ENCODE measurements at places on chromosomes 1 and 21.

GRCh38 chr21:45256912-45257672 is 30.6 kb downstream of the POFUT2 start:
- DNase-seq, result no peak

DNA sequence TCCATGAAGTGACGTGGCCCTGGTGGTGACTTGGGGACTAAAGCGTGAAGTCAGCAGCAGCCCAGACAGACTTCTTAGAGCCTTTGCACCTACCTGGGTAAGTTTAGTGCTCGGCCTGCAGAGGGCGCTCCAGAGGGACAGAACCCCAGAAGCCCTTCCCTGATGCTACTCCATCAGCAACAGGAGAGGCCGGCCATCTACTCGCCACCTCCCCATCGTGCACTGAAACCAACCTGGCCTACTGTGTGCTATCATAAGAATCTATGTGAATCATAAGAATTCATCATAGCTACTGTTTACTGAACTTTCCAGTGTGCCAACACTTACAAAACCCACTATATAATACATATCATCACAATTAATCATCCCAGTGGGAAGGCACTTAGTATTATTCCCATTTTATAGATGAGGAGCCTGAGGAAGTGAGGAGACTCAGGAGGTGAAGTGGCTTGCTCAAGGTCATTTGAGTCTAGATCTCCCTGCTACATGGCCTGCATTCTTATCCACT is 7.9 kb upstream of the EDN2 start:
- DNase-seq, result no peak

DNA sequence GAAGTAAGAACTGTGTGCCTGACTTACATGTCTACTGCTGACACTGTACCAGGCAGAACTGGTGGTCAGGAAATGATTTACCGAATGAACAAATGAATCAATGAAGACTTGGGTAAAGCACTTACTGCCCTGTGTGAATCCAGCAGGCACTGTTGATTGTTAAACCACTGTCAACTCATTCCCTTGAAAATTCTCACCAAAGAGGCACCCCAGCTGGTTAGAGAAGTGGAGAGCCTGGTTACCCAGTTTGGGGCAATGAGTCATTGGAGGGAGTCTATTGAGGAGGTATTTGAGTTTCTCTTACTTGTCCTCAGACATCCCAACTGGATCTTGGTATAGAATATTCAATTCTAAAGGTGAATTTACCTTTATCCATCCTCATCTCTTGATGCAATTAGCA is 34.2 kb downstream of the JUN start:
- no peak for DNase-seq

GRCh38 chr1:15650433-15650832 is 33.2 kb downstream of the DDI2 start:
- DNase-seq, result no peak

- DNase-seq, result peak; percentile 12
Measured at GRCh38 chr1:209382231-209383100, 201.0 kb upstream of the CAMK1G start.

- peak; percentile 16 for DNase-seq
Measured at GRCh38 chr1:150366416-150367296, 2.7 kb downstream of the RPRD2 start.

DNA sequence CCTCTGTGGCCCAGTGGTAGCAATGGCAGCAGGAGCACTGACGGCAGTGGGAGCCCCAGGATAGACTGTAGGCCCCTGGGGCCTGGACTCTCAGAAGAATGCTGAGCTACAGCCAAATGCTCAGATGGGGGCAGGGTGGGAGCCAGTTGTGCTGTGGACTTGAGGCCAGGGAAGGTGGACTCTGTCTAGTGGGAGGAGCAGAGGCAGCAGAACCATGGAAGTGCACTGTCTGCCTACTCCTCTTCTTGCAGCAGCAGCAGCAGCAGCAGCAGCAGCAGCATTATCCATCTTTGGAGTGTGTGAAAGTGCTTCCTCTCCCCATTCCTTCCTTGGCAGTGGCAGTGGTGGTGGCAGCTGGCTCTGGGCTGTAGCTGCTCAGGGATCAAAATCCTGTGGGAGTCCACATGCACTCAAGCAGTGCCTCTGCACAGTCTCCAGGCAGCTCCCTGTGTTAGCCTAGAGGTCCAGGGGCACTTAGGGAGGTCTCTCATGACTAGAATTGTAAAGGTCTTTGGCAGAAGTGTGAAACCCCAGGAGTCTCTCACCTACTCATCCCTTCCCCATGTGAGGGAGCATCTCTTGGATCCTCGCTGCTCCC is 917.9 kb upstream of the B3GALT2 start:
- no peak for DNase-seq

DNA sequence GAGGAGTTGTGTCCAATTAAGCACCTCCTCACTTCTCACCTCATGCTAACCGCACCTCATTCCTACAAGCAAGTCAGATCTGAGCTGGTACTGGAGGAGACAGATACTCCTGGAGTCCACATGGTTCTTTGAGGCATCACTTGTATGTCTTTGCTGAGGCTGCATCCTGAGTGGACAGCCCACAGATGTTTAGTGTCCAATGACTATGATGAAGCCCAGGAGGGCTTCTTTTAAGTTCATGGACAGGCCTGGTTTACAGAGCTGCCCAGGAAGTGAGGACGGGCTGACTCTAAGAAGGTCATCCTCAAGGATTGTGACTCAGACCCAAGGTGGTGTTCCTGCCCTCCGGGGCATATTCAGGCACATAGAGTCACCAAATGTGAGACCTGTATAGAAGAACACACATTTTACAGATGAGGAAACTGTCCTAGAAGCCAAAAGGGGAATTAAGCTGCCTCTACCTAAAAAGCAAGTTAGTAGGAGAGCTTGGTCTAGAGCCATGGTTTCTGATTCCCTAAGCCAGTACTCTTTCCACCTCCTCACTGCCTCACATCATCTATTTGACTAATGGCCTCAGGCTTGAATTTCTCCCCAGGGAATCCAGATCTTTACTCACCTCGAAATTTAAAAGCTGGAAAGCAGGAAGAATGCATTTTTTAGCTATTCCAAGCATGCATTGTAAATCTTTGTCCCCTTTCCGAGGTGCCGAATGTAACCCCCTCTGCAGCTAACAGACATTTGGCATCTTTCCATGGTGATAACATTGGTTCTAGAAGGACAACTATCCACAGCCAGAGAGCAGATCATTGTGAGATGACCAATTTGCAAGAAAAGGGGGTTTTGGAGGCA is 228.1 kb downstream of the OMA1 start:
- DNase-seq, result no peak

- no peak for DNase-seq
Measured at GRCh38 chr1:160567858-160568682, 11.2 kb downstream of the CD84 start.

DNA sequence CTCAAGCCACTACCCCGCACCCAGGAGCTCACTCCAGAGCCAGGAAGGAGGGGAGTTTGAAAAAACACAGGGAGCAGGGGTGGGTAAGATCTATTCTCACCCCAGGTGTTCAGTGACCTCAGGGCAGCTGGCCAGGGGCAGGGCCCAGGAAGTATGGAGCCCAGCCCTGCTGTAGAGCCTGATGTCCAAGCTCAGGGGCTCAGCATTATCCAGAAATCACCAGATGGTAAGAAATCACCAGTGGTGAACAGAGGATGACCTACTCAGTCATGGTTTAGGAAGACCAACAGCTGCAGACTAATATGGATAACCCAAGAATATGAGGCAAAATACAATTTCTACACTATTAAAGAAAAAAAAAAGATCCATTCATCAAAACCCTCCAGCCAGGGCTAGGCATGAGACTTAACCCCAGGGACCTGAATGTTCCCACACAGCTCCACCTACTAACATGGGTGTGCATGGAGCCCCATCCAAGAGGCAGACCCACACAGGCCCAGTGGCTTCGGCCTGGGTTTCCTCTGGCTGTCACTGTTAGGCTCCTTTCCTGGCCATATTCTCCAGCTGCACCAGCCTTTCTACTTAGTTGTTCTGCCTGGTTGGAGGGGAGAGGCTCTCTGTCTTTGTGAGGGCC is 67.6 kb downstream of the KCNN3 start:
- no peak for DNase-seq

DNA sequence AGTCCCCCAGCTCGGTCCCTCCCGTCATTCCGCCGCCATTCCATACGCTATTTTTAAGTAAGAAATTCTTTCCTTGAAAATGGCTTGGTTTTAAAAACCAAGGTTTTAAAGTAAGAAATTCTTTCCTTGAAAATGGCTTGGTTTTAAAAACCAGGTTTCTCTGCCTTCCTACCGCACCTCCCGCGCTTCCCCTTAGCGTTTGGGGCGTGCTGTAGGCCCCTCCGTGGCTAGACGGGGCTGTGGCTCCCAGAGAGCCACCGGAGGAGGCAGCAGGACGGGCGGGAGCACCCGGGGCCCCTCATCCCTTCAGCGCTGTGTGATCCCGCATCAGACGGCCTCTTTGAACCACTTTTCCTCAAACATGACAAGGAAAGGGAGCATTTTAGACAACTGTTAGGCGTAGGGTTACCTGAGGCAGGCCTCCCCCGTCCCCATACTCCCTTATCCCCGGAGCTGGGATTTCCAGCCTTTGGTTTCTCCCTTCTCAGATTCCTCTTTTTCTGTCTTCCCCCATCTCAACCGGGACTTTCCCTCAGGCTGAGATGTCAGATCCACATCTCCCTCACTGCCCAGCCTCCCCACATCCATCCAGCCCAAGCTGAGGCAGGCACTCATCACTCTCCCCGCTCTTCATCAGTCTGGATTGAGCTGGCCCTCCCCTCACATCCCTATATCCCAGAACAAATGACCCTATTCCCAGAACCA is 541 bp upstream of the CD58 start:
- no peak for DNase-seq

GRCh38 chr1:63326473-63327380 is 4.4 kb downstream of the FOXD3 start:
- DNase-seq, result no peak

DNA sequence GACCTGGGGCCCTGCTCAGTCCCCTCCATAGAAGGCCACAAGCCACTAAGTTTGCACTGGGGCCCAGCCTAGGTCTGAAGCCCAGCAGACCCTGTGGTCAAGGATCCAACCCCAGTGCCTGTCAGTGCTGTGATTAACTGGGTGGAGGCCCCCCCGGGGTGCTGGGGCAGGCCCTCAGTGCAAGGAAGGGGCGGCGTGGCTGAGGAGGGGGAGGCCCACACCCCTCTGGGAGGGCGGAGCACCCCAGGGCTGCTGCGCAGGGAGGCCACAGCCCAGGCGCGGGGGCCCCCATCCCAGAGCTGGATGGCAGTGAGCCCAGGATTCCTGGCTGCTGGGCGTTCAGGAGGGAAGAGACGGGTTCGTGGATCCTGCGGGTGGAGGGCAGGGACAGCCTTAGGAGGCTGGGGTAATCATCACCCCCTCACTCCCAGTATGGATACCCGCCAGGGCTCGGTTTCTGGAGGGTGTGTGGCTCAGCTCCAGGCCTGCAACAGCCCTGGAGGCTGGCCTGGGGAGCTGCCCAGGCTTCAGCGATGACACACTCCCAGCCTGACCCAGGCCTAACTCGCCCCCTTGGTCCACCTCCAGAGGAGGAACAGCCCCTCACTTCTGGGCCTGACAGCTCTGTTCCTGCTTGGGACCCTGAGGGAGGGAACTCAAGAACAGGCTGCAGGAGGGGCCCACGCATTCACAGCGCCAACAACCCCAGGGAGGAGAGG is 890 bp downstream of the GJC2 start:
- DNase-seq, result peak; percentile 64

DNA sequence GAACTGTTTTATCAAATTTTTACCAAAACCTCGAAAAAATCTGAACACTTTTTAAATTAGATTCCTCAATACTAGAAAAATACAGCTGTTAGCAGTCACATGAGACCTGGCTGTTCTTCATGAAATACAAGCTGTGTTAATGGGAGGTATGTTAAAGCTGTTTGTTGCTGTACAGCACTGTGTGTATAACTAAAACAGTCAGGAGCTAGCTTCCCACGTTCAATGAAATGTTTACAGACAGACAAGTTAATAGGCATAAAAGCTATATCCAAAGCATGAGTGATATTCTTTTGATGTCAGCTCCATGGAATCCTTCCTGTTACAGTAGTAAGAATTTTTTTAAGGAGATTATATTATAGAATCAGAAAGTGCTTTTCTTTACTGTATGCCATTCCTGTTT is 223.2 kb upstream of the FOXD3 start:
- no peak for DNase-seq

DNA sequence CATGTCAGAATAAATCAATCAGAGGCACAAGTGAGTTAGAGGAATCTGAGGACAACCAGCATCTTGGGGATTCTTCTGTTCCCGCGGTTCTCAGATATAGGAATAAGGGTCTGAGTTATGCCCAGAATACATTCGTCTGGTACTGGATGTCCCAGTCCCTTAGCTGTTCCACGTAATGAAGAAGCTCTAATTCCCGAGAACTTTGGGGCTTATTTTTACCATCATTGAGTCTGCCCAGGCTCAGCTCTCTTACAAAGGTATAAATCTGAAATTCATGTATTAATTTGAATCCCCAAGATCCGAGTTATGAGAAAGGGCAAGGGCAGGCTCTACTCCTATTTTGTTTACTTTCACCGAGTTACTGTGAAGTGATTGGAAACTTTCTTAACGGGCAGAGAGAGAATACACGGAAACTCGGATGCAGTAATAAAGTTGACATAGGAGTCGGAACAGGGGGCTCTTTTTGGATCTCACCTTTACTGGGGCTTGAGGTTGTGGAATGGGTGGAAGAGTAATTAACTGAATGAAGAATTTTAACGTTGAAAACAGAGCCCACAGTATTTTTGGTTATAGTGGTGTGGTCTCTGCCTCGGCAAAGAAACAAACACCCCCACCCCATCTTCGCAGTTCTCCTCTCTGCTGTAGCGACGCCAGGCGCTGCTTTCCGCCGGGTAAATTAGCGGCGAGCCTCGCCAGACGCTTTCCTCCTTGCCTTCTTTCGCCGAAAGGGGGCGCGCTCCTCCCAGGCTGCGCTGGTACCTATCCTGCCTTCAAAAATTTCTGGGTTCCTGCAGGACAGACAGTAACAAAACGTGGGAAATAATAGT is 7.1 kb downstream of the PRRX1 start:
- DNase-seq, result no peak

DNA sequence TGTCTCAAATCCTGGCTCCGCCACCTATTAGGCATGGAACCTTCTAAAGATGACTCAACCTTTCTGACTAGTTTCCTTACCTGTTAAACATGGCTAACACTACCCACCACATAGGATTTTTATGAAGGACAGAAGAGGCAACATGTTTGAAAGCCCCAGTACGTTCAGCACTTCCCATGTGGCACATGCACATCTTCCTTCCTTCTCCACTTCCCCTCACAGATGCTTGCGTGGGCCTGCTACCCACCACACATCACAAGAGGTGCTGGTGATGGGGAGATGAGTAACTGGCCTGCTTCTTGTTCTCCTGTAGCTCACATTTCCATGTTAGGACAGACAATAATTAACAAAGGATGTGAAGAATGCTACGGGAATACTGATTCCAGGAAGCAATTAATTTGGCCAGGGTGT is 7.1 kb downstream of the ZBTB21 start:
- no peak for DNase-seq

DNA sequence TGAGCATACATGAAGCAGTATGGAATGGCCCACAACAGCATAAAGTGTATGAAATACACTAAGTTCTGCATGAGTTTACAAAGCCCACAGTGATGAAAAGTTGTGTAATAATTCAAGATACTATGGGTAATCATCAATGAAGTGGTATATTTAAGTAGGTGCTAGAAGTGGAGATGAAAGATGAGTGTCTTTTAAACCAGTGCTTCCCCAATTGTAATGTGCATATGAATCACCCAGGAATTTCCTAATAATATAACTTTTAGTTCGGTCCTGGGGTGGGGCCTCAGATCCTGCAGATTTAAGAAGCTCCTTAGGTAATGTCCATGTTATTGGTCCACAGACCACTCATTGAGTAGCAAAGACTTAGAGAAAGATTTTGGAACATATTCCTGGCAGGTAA is 184.9 kb downstream of the DUSP10 start:
- DNase-seq, result no peak

Data from NCI-H446 (cell line).